ENCODE measurements at places on chromosomes 16 and 17.

GRCh38 chr16:77117707-77118106 lies 73.3 kb upstream of the MON1B start:
- DNase-seq: no peak

DNA sequence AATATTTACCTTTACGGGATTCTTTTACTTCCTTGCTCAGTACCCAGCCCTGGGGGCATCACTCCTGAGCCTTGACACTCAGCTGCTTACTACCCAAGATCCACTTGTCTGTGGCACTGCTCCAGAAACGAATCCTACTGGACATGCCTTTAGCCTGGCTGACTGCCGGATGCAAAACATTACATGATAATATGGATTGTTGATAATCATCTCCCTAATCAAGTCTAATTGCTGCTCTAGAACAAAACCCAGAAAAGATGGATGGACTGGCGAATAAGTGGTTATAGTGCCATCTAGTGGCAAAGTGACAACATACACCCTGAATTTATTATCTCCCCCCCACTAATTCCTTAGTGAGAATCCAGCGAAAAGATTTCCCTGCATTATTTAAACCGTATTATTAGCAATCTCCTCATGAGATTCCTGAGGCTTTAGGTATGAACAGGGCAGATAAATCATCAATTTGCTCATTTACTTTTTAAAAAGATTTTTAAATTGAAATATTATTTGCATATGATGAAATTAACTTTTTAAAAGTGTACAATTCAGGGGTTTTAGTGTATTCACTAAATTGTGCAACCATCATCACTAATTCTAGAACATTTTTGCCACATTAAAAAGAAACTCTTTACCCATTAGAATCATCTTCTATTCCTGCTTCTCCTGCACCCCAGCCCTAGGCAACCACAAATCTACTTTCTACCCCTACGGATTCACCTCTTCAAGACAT lies 61.6 kb downstream of the RGS9 start:
- no peak for DNase-seq

DNA sequence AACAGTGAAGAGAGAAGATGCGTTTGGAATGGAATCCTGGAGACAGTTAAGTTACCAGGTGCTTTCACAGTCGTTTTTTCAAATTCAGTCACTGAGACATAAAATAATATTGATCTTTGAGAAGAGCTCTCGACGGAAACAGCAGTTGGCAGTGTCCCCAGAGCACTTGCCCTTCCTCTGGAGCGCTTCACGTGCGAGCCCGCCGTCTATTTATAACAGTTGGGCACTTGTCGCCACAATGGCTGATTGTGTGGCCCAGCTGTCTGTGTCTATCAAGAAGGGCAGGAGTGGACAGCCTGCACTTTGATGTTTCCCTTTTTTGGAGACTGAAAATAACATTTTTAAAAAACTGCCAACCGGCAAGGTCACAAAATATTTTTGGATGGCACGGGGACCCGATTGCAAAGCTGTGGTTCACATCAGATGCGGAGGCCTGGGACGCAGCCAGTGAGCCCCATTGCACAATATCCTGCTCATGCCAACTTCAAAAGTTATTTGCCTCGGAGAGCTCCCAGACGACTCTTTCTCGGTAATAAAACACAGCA lies 62.9 kb downstream of the ADCY9 start:
- DNase-seq: no peak

- no peak for DNase-seq
Measured at GRCh38 chr16:4375717-4376116, 4.1 kb downstream of the VASN start.

DNA sequence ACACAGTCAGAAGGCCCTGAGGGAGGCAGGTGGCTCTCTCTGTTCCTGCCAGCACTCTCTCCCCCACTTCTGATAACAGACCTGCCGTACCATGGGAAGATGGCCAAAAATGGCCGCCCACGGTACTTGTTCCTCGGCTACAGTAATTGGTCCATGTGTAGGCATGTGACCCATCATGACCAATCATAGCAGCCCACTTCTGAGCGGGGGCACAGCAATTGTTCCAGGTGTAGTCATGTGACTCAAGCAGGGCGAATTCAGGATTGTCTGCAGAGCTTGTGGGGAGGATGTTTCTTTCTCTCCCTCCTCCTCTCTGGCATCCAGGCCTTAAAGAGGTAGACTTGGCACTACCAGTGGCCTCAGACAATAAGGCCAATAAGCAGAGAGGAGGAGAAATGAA lies 250.4 kb downstream of the MRTFB start:
- no peak for DNase-seq

DNA sequence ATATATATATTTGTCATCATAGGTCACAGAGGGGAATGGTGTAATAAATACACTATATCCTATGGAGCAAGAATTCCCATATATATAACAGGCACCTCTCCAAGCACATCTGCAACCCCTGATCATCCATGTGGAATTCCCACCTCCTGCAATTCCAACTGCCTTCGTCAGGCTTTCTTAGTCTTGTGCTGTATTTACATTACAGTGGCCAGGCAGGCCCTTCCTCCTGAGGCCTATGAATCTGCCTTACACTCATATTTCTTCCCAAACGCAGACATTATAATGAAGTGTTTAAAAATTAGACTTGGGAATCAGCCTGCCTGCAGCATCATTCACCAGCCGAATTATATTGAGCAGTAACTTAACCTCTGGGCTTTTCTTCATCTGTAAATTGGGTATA lies 19.3 kb upstream of the DNAH9 start:
- DNase-seq: no peak
